Iris pigment epithelial cell (primary cell): ENCODE measurements at places on chromosomes 11 and 22.

GRCh38 chr11:3905080-3905953, 49.9 kb downstream of the STIM1 start:
- peak; percentile 90 for DNase-seq

- no peak for DNase-seq
Observed at GRCh38 chr22:27699383-27700019, 102.1 kb downstream of the MN1 start.

GRCh38 chr11:22670830-22671229, 4.4 kb downstream of the GAS2 start:
- no peak for DNase-seq

DNA sequence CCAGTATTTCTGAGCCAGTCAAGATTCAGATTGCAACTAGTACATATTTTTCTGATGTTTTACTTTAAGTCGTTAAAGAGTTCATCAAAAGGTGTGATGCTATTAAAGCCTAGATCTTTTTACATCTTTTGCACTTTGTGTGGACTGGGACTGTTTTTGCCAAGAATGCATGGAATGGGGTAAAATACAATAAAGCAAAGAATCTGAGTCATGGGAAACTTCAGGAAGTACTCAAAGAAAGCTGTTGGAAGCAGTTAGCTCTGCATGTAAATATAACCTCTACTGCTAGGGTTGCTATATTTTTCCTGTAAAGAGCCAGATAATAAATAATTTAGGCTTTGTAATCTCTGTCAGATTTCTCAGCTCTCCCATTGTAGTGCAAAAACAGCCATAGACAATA, 20.9 kb downstream of the ATXN10 start:
- DNase-seq = peak; percentile 70

DNA sequence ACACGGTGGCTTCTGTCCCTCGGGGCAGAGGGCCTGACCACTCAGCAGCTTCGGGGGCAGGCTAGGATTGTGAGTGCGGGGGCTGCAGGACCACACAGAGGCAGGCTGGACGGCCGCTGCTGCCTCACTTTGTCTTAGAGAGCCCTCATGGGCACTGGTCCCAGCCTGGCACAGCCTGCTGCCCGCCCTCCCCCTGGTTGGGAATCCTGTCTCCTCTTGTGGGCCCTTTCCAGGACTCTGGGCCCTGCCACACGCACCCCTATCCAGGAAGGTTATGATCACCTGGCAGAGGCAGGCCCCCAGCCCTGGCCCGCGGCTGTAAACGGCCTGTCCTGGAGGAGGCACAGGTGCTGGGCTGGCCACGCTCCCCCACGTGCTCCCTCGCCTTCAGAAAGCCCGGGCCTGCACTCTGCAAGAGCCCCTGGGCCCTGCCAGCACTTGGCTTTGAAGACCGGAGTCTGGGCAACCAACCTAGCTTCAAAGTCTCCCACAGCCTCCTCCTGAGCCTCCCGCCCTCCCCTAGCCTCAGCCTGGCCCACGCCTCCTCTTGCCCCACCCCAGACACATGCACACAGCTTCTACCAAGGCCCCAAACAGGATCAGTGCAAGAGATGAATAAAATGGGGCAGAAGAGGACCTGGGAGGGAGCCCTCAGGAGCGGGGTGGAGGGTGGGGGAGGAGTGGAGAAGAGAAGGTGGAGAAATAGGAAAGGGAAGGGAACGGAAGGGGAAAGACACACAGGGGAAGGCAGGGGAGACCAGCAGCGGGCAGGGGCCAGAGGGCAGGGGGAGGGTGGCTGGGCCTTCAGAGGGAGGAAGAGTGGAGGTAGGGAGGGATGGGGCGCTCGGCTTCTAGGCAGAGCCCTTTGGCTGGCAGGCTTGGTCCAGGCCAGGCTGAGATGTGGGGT, 31.0 kb downstream of the SYT7 start:
- no peak for DNase-seq

DNA sequence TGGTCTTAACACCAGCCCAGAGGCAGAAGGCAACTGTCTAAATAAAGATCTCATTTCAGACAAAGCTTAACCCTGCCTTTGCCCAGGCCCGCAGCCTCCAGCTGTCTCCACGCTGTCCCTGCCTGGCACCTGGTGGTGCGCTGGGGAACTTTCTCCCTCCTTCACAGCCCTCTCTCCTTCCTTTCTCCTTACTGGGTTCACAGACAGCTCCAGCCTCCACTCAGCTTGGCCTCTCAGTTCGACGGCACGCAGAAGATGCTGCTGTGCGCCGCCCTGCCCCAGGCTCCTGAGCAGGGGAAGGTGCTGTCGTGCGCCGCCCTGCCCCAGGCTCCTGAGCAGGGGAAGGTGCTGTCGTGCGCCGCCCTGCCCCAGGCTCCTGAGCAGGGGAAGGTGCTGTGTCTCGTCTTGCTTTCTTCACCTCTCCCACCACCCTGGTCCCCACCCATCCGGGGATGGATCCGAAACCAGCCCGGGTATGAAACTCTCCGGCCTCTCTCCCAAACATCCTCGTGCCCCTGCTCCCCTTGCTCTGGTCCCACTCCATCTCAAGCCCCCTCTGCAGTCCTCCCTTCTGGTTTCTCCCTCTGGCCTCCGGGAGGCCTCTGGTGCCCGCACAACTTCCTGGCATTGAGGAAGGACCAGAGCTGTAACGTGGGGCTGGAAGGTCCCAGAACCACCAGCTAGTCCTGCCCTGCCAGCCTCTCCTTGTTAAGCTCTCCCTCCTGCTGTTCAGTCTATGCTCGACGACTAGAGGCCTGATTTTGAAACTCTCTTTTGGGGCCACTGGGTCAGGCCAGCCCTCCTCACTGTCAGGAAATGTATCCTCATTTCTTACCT, 22.9 kb upstream of the JAM3 start:
- DNase-seq = no peak

DNA sequence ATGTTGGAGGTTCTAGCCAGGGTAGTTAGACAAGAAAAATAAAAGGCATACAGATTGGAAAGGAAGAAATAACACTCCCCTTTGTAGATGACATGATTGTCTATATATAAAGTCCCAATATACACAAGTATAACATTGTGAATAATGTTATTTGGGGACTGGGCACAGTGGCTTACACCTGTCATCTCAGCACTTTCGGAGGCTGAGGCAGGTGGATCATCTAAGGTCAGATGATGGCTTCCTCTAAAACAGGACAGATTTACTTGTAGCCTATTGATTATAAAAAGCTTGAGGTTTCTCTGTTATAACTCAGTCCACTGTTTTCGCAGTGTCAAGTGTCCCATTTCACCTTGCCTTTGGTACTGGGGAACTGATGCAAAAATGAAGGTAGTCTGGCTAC, 19.6 kb downstream of the ATM start:
- no peak for DNase-seq

- DNase-seq = no peak
Observed at GRCh38 chr11:71245601-71246391, 6.6 kb downstream of the SHANK2 start.

- DNase-seq = peak; percentile 77
Observed at GRCh38 chr22:47110817-47111443, 348.5 kb downstream of the TBC1D22A start.

DNA sequence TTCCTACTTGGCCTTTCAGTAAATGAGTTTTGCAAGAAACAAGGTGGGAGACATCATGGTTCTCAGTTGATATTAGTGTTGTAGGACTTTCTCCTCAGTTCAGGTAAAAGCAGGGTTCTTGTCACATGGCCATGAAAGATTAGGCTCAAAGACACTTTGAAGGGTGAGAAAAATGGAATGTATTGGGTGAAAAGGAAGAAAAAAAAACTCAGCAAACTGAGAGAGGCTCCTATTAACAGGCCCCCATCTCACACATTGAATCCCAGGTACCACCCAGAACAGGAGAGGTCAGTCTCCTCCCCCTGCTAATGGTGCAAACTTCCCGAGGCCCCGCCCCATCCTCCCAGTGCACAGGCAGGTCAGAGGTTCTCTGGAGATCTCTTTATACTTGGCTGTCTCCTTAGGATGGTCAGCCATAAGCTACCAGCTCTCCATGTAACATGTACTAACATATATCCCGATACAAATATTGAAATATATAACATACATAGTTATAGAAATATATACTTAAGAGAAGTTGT, 62.2 kb downstream of the MICAL2 start:
- no peak for DNase-seq

- no peak for DNase-seq
Observed at GRCh38 chr11:13939961-13940906, 22.3 kb upstream of the SPON1 start.

GRCh38 chr22:30074994-30075393, 5.3 kb upstream of the HORMAD2 start:
- no peak for DNase-seq

DNA sequence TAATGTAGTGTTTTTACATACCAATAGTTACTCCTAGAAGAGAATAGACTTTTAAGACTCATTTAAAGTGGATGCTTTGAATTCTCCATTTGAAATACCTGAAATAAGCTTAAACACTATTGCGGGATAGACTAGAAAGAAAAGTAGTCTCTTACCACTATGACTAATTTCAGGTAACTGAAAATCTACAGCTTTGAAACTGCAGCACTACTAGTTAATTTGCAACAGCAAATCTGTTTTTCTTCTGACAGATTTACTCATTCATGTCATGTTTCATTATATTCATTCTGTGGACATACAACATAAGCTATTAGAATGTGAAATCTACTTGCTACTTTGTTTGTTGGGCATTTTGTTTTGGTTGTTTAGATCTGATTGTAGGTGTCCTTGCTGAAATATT, 153.6 kb downstream of the MAML2 start:
- DNase-seq = no peak

DNA sequence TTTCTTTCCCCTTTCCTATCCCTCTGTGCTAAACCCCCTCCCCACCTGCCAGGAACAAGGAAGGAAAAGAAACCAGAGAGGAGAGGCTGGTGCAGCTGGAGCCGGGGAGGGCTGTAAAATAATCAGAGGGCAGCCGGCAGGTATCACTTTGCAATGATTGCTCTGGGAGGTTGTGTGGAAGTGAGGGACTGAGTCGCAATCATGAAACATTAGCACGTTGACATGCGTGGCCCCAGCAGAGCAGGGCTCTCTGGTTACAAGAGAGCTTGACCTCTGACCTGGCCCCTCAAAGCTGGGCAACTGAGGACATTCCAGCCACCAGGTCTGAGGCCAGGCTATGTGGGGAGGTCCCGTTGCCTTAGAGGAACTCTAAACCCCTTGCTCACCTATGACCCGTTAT, 170.8 kb upstream of the BDNF start:
- DNase-seq = no peak

DNA sequence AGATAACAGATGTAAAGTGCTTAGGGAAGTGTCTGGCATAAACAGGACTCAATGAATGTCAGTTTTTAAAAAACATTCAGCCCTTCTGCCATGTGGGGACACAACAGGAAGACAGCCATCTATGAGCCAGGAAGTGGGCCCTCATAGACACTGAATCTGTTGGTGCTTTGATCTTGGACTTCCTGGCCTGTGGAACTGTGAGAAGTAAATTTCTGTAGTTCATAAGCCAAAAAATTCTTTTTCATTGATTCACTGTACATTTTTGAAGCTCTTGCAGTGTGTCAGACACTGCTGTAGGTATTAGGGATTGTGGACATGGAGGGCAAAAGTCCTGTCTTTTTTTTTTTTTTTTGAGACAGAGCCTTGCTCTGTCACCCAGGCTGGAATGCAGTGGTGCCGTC, 188.6 kb downstream of the HIPK3 start:
- peak; percentile 65 for DNase-seq

DNA sequence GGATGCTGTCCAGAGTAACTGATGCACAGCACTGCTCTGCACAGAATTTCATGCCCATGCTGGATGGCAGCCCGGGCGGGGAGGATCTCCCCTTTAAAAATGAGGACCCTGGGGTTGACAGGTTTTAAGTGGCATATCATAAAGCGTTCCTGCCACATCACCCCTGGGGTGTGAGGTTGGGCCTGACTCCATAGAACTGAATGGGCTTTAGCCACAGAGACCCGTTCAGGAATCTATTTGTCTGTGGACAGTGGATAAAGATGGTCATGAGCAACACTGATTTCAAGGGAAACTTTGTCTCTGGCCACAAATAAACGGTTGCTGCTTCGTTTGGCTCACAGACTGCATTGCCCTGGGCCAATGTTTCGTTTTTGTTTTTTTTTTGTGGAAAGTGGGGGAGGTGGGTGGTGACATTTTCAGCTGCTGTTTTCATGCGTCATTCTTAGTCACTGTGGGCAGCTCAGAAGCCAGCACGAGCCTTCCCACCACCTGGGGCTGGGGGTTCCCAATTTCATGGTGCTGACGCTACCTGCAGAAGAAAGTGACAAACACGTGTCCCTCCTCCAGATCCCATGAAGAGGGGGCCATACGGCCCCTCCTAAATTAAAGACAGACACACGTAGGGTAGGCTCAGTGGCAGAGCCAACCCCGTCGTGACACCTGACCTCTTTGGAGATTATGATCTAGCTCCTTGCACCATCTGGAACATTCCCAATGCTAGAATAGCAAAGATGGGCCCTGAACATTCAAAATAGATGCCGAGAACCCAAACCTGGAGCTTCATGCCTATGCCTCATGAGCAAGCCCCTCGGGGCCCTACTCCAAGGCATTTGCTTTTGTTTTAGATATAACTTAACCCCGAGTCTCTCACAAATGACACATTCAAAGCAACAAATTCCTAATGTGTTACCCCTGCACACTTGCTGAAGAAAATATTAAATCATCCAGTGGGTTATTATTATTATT, 54.8 kb upstream of the PHF21B start:
- DNase-seq = peak; percentile 57

- peak; percentile 79 for DNase-seq
Observed at GRCh38 chr11:62694455-62695167, 5.3 kb upstream of the LRRN4CL start.

GRCh38 chr11:88555018-88555828, 217.7 kb upstream of the CTSC start:
- peak; percentile 95 for DNase-seq

GRCh38 chr11:27250867-27251665, 111.9 kb downstream of the CCDC34 start:
- DNase-seq = no peak

- DNase-seq = no peak
Observed at GRCh38 chr11:109629734-109630133, 207.7 kb downstream of the C11orf87 start.

GRCh38 chr22:20213833-20214708, 54.0 kb downstream of the RTN4R start:
- no peak for DNase-seq

- DNase-seq = no peak
Observed at GRCh38 chr11:107446822-107447431, 10.7 kb downstream of the CWF19L2 start.

DNA sequence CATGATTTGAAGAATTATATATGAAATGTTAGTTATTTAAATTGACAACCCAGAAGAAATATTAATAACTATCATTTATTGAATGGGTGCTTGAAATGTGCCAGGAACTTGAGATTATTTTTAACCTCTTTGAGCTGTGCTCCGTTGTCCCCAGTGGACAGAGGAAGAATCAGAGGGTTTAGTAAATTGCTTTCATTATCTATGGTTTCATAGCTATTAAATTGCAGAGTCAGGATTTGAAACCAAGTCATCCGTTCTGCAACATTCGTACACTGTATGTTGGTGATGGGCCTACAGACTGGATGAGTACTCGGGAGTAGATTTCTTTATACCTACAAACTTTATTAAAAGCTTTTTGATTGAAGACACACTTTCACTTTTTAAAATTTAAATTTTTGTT, 4.9 kb downstream of the HSD17B12 start:
- DNase-seq = peak; percentile 16

- no peak for DNase-seq
Observed at GRCh38 chr11:704781-705645, 1.0 kb upstream of the EPS8L2 start.
